Calu3 (cell line): ENCODE measurements at places on chromosomes 12 and 14. TPM values are rescaled to one million over a fixed set of nuclear protein-coding genes. Genes with fewer than 3 reads are reported as not detected.

- no peak for DNase-seq
Measured at GRCh38 chr14:70723276-70723675, 81.6 kb downstream of the TTC9 start.

DNA sequence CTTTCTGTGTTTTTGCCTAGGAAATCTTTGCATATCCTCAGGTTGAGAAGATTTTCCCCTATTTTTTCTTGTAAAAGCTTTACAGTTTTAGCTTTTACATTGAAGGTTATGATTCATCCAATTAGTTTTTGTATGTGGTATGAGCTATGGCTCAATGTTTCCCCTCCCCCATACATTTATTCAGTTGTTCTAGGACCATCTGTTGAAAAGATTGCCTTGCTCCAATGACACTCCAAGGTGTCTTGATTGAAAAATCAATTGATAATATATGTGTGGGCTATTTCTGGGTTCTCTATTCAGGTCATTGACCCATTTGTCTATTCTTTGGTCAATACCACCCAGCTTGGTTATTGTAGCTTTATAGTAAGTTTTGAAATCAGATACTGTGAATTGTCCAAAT is 42.6 kb downstream of the LRTM2 start:
- no peak for DNase-seq

Gene DTX1
- total RNA-seq: 0.17 TPM in 1 of 2 replicates, not detected in the other

Gene FAM186B
- total RNA-seq: 0.29 and 0.47 TPM in 2 replicates

DNA sequence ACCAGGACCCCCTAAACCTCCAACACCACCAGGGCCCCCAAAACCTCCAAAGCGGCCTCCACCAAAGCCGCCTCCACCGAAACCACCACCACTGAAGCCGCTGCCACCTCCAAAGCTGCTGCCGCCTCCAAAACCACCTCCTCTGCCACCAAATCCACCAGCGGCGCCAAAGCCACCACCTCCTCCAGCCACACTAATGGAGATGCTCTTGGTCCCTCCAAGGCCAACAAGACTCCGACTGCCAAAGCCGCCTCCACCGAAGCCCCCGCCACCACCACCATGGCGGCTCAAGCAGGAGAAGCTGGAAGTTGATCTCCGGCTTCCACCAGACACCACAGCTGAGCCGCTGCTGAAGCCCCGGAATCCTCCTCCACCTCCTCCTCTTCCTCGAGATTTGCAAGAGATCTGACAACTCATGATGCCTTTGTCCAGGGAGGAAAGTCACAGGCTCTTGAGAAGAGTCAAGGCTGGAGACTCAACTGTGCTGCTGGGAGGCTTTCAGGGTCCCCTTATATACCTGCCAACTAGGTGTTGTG is at the start of gene KRT2:
TSS of gene KRT2 (minus strand) at position 486 of the 536 bp plus-strand sequence. CDS start at position 417, 69 bp downstream.
- no peak for DNase-seq

- DNase-seq: no peak
Measured at GRCh38 chr12:56599797-56600196, 30.3 kb downstream of the BAZ2A start.

- DNase-seq: peak; percentile 60
Measured at GRCh38 chr12:39990122-39991101, 115.5 kb downstream of the SLC2A13 start.

DNA sequence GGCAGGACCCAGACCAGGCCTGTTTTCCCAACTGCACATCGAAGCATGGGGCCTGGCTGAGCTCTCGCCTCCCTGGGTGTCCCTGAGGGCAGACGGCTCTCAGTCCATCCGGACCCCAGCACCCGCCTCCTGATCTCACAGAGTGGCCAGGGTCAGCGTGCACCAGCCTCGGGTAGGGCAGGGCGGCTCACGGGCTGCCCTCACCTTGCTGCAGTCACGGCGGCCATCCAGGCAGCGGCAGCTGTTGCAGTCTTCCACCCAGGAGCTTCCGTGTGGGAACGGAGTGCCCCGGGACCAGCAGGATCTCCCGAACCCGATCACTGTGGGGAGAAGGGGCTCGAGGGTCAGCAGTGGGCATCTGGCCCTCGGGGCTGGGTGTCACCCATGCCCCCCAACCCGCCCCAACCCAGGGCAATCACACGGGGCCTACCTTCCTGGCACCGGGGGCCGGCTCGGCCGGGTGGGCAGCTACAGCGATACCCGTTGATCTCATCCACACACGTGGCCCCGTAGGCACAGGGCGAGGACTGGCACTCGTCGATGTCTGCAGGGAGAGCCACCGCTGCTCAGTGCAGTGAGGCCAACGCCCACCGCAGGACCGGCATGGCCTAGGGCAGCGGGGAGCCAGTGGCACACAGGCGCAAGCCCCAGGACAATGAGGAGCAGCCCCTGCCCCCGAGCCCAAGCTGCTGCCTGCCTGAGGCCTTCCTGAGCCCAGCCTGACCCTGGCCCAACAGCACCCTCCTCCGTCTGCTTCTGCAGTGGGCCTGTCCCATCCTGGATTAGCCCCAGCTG is 22.2 kb downstream of the JAG2 start:
- DNase-seq: no peak

- DNase-seq: no peak
Measured at GRCh38 chr12:90076851-90077319, 368.2 kb upstream of the ATP2B1 start.

DNA sequence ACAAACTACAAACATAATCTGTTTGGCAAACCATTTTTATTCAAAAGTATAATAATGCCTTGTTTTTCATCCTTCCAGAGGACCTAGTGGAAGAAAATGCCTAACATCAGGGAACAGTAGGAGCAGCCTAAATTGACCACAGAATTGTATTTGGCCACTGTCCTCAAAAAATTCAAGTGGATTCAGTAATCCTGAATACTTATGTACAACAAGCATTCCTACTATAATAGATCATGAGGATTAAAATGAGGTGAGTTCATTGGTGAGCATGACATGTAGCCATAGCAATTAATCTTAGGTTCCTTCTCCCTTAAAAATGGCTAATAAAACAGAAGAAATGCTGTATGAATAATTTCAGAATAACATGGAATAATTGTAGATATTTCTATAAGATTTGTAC is 209.3 kb downstream of the DAD1 start:
- DNase-seq: no peak

Gene CCT2
- total RNA-seq: 379 and 410 TPM in 2 replicates

Gene OAS1
- total RNA-seq: 170 and 429 TPM in 2 replicates

Gene COL2A1
- 0.50 TPM in 1 of 2 replicates, not detected in the other for total RNA-seq

GRCh38 chr12:42761601-42762350 is 172.2 kb upstream of the PRICKLE1 start:
- no peak for DNase-seq

- DNase-seq: no peak
Measured at GRCh38 chr12:51714666-51715065, 123.6 kb downstream of the SCN8A start.

GRCh38 chr12:7151532-7151931 is 21.4 kb downstream of the CLSTN3 start:
- no peak for DNase-seq

- no peak for DNase-seq
Measured at GRCh38 chr12:6452944-6453630, 1.2 kb downstream of the TAPBPL start.

DNA sequence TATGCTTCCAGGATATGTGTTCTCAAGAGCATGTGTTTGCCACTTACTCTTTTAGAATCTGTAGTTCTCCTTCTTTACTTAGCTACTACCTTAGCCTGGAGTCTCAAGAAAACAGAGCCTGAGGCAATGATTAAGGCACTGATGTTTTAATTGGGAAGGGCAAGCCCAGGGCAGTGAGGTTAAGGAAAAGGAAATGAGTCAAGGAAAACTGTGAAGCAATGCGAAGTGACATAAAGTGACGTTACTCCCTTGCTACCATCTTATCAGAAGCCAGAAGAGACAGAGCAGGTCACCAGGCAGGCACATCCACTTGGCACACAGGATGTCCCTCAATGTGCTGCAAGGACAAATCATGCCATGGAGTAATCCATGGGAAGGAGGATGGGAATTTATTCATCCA is 11.3 kb upstream of the EML5 start:
- no peak for DNase-seq

- DNase-seq: no peak
Measured at GRCh38 chr12:128814411-128815261, 9.1 kb downstream of the SLC15A4 start.

- no peak for DNase-seq
Measured at GRCh38 chr12:464484-465267, 4.9 kb downstream of the B4GALNT3 start.

Gene SIRT4
- 1.1 and 1.6 TPM in 2 replicates for total RNA-seq

Gene LRRIQ1
- total RNA-seq: 1.4 and 2.1 TPM in 2 replicates

Gene KRT72
- total RNA-seq: not detected in 2 replicates

Gene TPPP2
- total RNA-seq: not detected in 2 replicates

GRCh38 chr14:91363776-91364523 is 53.7 kb downstream of the CCDC88C start:
- DNase-seq: no peak

- no peak for DNase-seq
Measured at GRCh38 chr12:94379479-94380113, 80.1 kb downstream of the CEP83 start.

GRCh38 chr12:225012-225411 is 11.1 kb upstream of the SLC6A12 start:
- no peak for DNase-seq

DNA sequence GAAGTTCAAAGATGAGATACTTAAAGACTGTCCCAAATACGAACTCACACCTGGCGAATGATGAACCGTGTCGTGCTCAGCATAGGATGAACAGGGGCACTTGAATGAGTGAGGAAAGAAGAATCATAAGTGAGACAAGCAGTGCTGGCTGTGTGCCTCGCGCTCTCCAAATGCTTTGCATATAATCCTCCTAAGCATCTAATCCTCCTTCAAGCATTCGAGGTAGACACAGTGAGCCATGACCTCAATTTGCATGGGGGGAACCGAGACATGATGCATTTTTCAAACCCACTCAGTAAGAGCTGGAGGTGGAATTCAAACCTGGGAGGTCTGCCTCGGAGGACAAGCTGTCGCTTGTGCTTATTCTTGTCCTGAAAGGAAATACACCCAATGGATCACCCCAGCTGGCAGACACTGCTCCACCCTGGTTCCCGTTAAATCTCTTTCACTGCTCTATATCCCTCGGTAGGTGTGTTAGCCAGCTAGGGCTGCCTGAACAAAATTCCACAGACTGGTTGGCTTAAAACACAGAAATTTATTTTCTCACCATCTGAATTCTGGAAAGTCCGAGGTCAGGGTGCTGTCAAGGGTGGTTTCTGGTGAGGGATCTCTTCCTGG is 274.0 kb downstream of the SLC15A4 start:
- DNase-seq: no peak

- DNase-seq: no peak
Measured at GRCh38 chr14:37658156-37658555, 62.7 kb downstream of the TTC6 start.

DNA sequence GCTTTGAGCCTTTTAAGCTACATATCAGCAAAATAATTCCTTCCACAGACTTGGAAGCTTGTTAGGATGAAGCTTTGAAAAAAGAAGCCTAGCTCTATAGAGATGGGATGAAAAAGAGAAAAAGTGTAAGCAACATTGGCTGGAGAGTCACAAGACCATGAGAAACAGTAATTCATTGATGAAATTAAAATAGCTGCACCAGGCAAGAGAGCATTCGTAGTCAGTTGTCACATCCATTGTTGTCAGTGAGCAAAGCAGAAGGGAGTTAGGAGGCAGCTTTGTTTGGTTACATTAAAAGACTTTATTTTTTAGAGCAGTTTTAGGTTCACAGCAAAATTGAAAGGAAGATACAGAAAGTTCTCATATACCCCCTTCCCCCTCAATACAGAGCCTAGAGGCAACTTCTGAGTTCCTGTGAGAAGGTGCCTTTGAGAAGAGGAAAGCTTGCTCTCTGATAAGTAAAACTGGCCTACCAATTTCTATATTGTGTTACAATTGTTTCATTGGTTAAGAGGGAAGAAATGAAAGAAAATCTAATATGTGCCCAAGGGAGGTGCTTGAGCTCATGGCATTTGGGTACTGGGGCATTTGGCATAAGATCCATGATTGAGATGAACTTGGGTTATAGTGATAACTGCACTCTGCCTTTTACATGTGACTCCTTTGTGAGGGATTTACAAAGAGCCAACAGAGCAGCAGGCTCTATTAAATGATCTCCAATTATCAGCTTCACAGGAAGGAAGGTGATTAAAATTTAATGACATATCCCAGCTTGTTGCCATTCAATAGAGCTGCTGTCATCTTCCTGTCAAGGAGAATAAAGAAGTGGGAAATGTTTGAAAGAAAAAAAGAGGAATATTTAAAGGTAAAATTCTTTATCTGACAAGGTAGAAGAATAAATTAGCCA is 361.3 kb upstream of the TMTC1 start:
- DNase-seq: no peak

Gene GDF3
- not detected in 2 replicates for total RNA-seq

DNA sequence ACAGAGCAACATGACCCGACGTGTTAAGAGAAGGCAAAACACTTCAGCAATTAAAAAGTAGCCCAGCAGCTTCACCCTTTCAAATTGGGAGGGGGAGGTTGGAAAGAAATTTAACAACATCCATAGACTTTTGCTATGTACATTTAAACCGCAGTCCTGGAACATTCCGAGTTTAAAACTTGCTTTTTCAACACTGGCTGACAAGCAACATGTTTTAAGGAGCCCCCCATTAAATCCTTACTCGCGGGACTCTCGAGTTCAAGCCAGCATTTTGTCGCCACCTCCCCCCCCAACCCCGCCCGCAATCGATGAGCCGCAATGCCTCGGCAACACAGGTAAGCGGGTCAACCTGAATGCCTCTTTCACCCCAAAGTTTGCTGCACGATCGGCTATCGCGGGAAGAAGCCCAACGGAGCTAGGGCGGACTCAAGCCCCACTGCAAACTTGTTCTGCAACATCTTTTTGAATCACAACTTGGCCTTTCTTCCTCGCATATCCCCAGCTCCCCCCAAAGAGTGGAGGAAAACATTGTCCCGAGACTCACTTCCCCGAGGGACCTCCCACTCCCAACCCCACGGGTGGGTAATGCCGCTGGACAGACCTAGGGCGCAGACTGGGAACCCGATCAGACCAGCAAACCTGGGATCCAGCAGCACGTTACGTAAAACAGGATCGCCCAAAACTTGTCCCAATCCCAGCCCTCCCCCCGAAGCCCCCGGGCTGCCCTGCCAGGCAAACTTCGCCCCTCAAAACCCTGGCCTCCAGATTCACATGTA is 777 bp downstream of the ZFP36L1 start:
- peak; percentile 26 for DNase-seq

DNA sequence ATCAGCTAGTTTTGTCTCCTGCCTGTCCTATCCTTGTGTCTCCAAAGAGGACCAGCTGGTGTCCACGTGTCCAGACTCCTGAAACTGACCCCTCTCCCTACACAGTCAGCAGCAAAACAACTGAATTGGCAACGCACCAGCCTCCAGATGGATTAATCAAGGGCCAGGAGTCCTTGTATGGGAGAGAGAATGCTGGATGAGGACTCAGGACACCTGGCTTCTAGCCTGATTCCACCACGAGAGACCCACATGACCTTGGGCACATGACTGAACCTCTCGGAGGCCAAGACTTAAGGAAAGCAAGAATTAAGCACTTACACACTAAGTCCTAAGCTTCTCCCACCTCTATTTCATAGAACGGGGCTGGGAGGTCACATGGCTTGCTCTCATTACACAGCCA is 60.4 kb upstream of the CMKLR1 start:
- no peak for DNase-seq

GRCh38 chr12:19382111-19382526 is 57.2 kb upstream of the AEBP2 start:
- peak; percentile 65 for DNase-seq
